Omental fat pad (tissue), 4 donors: ENCODE measurements at places on chromosomes 7 and 10.

DNA sequence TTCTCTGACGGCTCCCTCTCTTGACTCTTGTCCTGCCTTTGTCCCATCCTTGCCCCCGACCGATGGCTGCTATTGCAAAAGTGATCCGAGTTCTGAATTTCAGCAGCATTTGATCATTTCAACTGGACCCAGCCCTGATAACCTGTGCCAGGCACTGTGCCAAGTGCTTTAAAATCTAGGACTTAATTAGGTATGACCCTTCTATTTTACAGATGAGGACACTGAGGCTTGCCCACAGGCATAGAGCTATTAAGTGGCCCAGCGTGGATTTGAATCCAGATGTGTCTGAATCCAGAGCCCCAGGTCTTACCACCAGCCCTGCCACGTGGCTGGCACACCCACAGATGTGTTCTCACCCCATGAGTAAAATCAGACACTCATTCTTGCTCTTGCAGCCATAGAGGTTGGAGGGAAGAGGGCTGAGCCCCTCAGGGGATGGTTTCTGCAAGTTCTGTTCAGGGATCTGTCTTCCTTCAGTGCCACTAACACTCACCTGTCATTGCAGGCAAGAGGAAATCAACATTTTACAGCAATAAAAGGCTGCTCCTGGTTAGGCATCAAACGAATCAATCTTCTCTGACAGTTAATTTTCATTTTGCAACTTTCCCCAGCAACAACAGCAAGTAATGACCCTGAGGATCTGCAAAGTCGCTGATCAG lies 101.2 kb downstream of the GRID1 start:
- DNase-seq: no peak

DNA sequence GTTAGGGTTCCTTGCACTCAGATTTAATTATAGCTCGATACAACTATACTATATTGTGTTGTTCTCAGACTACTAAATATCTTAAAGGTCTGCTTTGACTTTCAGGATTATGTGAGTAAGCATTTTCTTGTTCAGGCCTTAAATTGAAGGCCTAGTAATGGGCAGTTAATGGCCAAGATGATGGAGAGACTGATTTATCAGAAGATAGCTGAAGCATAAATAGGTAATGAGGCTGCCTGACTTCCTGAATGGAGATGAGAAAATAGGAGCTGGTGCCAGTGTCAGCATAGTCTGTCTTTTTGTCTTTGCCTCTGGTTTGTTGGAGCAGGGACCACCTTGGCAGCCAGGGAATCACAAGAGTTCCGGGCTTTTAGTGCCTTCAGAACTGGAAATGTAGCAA lies 32.2 kb downstream of the ADAM22 start:
- no peak for DNase-seq

- no peak for DNase-seq
Measured at GRCh38 chr7:152925412-152926147, 166.0 kb downstream of the ACTR3B start.

- DNase-seq: no peak
Measured at GRCh38 chr10:21954132-21954531, 49.4 kb downstream of the DNAJC1 start.

DNA sequence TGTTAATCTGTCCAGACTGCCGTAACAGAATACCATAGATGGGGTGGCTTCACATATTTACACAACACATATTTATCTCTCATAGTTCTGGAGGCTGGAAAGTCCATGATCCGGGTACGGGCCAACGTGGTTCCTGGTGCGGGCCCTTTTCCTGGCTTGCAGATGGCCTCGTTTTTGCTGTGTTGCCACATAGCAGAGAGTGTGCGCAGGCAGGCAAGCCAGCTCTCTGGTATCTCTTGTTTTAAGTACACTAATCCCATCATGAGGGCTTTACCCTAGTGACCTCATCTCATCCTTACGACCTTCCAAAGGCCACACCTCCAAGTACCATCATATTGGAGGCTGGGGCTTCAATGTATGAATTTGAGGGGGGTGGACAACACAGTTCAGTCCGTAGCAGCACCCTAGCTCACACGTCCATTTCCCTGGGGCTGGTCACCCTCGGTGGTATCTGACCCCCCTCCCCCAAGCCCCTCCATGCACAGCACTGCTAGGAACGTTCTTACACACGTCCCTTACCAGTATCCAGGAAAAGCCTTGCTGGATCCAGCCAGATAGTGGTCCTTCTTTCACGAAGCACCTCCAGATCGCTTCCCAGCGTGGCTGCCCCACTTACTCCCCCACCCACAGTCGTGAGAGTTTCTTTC lies 21.5 kb downstream of the CUX1 start:
- DNase-seq: no peak

DNA sequence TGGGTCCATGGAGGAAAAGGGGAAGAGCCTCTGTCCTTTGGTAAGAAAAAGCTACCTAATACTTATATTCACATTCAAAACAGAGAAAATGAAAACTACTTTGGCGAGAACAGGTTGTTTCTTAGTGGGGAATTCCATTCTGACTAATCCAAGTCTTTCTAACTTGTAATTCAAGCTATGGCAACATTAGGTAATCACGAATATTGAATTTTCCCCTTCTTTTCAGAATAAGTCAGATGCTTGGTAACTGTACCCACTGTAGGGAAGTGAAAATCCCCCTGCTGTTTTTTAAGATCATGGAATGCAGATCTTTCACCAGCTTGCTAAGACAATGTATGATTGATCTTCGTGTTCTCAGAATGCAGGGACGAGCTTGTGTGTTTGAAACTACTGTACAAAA lies 384.4 kb downstream of the TCERG1L start:
- DNase-seq: no peak

DNA sequence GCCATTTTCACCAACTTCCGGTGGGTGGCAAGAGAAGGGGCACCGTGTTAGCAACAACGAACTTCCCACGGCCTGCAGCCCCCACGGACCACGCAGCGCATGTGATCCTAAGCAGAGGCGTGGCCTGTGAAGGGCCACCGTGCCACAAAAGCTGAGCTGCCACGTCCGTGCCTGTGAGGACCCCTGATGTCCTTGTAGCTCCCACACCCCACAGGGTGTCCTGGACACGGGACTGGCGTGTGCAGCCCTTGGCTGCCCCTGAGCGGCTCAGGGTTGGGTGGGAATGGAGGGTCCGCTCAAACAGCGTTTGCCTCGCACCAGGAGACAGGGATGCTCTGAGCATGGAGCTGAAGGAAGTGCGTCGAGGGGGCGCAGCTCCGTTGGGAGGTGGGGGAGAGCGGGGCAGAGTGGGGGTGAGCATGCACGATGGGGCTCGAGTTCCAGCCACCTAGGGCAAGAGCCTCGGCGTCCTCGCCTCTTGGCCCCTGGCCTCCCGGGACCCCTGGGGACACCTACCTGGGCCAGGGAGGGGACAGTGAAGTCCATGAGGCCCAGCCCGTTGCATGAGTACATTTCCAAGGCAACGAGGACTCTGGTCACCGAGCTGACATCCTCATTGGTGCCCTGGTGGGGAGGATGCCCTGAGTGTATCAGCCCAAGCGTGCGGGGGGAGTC lies 33.6 kb downstream of the CFAP46 start:
- DNase-seq: no peak

- DNase-seq: no peak
Measured at GRCh38 chr7:70527520-70528115, 604.3 kb upstream of the GALNT17 start.

GRCh38 chr7:123608991-123609882 lies 7.6 kb downstream of the ASB15 start:
- DNase-seq: no peak

- no peak for DNase-seq
Measured at GRCh38 chr7:27194686-27195379, 5.1 kb downstream of the HOXA13 start.

GRCh38 chr10:50807851-50808776 lies 68.4 kb downstream of the ASAH2B start:
- no peak for DNase-seq

- no peak for DNase-seq
Measured at GRCh38 chr10:46520941-46521340, 35.5 kb downstream of the GPRIN2 start.

DNA sequence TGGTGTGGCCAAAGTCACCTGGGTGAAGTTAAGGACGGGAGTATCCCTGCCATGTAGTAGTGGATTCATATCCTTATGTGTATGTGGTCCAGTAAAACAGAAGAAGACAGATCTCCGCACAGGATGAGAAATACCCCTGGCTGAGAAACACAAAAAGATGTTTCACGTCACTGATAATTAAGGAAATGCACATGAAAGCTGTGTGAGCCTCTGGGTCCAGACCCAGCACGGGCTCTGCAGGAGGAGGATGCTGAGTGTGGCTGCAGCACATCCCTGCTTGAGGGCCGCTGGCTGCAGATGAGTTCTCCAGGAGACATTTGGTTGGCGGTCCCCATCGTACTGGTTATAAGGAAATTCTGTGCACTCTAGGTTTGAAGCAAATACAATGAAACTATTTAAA lies 8.2 kb upstream of the SUN1 start:
- no peak for DNase-seq

GRCh38 chr10:71971769-71972555 lies 7.8 kb downstream of the CHST3 start:
- no peak for DNase-seq

- no peak for DNase-seq
Measured at GRCh38 chr10:87961314-87961713, 97.9 kb downstream of the PTEN start.

- no peak for DNase-seq
Measured at GRCh38 chr7:33040803-33041516, 21.6 kb downstream of the NT5C3A start.

DNA sequence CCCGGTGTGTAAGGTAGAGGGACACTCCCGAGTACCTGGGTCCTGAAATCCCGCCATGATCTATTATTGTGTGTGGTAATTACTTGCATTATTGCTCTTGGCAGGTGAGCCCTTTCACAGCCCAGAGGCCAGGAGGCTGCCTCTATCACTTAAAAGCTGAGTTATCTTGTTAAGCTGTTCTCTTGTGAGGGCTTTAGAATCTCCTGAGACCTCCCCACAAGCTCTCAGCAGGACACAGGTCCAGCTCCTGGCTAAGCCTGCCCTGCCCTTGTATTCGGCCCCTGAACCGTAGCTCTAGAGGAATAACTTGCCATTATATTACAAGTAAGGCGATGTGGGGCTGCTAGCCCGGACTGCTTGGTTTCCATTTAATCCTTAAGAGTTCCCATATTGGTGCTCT lies 13.9 kb downstream of the SND1 start:
- DNase-seq: no peak

- no peak for DNase-seq
Measured at GRCh38 chr10:70616761-70617160, 14.2 kb upstream of the PRF1 start.

- no peak for DNase-seq
Measured at GRCh38 chr7:83976302-83976701, 218.3 kb downstream of the SEMA3A start.

DNA sequence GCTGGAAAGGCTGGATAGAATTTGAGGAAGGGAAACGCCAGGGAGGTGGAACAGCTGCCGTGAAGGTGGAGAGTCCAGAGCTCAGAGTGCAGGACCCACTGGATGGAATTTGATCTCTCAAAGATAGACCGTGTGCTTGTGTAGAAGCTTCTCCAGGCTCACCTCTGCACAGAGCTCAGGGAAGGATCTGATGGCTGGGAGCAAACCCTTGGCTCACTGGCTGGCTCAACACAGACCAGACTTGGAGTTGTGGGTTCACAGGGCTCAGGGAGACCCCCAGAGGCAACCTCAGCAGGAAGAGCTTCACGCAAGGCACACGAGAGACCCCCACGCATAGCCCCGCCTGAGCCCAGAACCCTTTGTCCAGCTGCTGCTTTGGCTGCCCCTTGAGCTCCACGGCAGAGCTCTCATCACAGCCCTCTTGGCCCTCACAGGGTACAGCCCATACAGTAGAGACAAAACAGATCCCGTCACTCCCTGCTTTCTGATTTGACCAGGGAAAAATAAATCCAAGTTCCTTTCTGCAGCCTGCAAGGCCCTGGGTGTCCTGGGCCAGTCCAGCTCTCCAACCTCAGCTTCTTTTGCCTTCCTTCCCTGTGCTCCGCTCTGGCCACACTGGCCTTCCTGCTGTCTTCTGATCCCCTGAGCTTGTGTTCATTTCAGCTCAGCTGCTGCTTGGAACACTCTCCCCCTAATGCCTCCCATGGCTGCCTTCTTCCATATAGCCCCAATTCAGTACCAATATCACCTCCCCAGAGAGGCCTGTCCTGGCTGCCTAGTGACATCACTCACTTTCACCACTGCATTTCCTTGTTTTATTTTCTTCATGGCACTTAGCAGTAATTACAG lies 26.3 kb downstream of the GHRHR start:
- no peak for DNase-seq

GRCh38 chr10:6465854-6466601 lies 114.0 kb downstream of the PRKCQ start:
- DNase-seq: no peak

GRCh38 chr10:62081341-62082270 lies 180.1 kb downstream of the ARID5B start:
- DNase-seq: no peak

GRCh38 chr7:70695795-70696083 lies 436.2 kb upstream of the GALNT17 start:
- no peak for DNase-seq

GRCh38 chr10:117186832-117187615 lies 10.3 kb upstream of the KCNK18 start:
- no peak for DNase-seq

DNA sequence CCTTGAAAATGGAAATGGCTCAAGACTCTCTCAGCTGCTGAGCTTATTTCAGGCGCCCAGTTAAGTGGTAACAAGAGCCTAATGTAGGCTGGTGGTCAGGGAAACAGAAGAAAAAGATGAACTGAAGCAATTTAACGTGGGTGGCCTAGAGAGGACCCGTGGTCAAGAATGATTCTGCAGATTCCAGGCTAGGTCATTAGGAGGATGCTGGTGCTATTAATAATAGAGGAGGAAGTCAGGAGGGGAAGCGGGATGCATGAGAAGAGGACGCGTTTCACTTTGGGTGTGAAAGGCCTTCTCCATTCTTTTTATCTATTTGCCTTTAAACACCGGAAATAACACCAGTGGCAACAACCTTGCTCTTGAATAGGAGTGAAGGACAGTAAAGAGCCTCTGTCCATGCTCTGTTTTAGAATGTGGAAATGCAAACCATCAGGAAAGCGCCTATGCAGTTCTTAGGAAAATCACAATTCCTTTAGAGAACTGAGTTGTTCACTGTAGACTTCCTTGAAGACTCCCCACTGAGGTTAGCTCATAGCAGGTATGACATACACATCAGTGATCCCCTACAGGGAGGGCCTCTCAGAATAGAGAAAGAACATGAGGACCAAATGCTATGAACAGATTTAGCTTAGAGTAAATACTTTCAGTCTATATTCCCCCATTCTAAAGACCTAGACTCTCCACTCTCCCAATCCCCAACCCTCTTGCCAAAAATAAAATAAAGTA lies 8.6 kb downstream of the LIPA start:
- no peak for DNase-seq

DNA sequence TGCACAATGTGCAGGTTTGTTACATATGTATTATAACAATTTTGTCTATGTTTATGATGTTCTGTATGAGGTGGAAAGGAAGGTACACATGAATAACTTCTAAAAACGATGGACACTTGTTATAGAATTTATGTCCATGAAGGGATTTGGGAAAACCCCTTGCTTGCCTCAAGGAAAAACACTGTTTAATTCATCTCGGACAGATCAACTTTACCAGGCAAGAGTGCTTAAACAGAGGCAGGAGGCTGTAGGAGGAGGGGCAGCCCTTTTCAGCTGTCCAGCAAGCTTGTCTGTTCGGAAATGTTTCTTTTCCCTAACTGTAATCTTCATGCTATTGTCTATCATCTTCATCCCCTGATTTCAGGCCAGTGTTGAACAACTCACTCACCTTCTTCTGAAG lies 200.9 kb downstream of the CDC14C start:
- DNase-seq: no peak
